ENCODE measurements at places on chromosomes 1 and 21.

GRCh38 chr21:31921079-31921478 lies 48.3 kb downstream of the HUNK start:
- DNase-seq, result no peak

- no peak for DNase-seq
These were observed 67.3 kb upstream of the ADGRL2 start for GRCh38 chr1:81733480-81733879.

- DNase-seq, result no peak
These were observed 46.4 kb upstream of the DPT start for GRCh38 chr1:168775366-168775765.

- DNase-seq, result no peak
These were observed 126.9 kb upstream of the LMO4 start for GRCh38 chr1:87201768-87202167.

GRCh38 chr1:44235808-44236207 lies 22.5 kb downstream of the DMAP1 start:
- no peak for DNase-seq

GRCh38 chr21:27269644-27270043 lies 302.8 kb upstream of the ADAMTS5 start:
- no peak for DNase-seq

GRCh38 chr1:33805988-33806387 lies 57.9 kb upstream of the HMGB4 start:
- DNase-seq, result no peak

DNA sequence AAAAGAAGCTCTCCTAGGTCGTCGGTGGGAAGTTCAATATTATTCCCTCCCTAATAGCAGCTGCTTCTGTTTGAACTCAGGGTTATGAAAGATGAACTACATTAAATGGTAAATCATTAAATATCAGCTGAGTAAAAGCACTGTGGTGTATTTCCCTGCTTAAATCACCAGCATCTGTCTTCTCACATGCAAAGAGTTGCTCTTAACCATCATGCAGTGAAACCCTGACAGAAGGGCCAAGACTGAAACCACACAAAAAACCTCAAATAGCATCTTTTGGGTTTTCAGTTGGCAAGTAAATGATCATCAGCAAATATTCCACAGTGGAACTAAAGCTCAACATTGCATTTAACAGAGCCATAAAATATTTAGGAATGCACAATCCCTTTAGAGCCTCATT lies 380.0 kb upstream of the ADGRL2 start:
- DNase-seq, result no peak

GRCh38 chr1:107328087-107328486 lies 187.2 kb downstream of the NTNG1 start:
- no peak for DNase-seq

DNA sequence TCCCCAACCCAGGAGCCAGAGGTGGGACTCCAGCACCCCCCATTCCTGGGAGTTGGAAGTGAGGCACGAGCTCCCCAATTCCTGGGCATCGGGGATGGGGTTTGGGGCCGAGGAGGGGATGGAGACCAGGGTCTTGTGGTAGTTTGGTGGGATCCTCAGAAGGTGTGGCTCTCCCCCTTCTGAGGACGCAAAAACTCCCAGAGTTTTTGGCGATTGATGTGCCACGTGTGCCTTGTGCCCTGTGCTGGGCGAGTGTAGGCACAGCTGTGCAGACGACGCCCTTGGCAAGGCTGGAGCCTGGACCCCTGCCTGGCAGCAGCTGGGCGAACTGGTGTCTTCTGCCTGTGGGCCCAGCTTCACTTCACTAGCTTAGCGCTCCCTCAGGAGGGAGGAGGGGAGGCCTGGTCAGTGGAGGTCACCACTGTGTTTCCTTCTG lies 2.6 kb downstream of the GUK1 start:
- no peak for DNase-seq

DNA sequence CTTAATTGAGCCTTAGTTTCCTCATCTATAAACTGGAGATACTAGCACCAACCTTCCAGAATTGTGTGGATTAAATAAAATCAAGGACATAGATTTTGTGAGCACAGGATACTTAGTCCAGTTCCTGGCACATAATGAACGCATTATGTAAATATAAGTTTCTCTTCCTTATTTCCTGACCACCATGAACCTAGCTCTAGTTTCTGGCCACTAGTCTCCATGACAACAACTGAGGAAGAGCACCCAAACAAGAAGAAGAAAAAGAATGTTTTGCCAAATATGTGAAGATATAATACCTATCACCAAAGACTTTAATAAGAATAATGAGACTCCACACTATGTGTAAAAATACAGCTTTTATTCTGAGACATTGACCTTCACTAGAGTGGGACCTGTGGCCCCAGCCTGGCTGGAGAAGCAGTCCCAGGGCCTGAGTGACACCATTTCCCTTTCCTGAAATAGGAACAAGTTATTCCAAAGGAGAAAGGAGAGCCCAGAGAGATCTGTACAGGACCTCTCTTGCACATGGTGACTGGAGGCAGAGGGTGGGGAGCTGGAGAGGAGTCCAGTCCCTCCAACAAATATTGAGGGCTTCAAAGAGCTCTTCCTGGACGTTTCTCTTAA lies 940 bp upstream of the USF1 start:
- no peak for DNase-seq

DNA sequence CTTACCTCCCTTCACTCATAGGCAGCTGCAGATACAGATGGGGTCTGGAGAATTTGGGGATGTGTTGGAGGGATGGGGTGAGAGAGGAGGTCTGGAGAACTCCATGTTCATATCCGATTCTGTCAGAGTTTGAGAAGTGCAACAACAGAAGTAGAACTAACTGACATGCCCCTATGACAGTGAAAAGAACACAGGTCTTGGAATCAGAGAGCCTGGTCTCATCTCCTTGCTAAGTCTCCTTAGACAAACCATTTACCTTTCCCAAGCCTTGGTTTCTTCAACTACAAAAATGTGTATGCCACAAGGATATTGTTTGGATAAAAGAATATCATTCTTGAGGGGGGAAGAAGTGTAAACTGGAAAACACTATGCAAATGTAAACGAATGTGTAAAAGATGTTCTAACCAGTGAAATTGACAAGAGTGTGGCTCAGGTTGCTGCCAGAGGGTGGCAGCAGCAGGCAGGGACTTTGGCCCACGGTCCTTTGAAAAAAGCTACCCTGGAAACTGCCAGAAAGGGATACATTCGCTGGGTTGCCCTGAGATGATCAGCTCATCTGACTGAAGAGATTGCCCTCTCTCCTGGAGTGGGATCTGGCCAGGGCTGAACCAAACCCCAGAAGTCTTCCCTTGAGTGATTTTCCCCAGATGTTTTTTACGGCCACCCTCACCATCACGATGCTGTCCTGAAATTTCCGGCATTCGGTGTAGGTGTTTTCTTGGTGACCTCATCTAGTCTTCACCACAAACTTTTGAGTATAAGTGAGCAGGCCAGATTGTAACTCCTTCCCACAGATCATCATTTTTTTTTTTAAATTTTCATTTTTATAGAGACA lies 17.0 kb upstream of the CD2 start:
- DNase-seq, result peak; percentile 44

GRCh38 chr1:221636967-221637366 lies 104.9 kb downstream of the DUSP10 start:
- DNase-seq, result no peak

GRCh38 chr1:119743308-119743707 lies 25.4 kb downstream of the HMGCS2 start:
- no peak for DNase-seq

DNA sequence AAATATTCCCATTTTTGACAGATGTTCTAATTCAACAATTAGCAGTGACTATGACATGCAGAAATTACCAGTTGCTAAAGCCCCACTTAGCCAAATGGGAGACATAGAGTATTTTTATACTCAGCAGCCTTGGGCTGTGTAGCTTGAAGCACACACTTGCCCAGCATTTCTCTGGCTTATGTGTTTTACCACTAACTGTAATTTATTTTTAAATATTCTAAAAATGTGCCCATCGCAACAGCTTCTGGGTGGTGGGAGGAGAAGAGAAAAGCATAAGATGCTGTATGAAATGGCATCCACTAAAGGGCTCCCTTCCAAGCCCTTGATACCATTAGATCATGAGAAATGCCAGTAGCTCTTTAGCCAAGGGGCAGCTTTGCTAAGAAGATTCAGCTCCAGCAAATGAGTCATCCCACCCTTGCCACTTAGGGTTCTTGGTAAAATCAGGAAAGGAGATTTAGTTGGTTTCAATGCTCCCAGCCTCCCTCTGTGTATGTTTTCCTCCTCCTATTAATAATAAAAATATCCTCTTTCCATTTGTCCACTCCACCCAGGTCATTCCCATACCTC lies 462.7 kb upstream of the DEPDC1 start:
- DNase-seq, result no peak

DNA sequence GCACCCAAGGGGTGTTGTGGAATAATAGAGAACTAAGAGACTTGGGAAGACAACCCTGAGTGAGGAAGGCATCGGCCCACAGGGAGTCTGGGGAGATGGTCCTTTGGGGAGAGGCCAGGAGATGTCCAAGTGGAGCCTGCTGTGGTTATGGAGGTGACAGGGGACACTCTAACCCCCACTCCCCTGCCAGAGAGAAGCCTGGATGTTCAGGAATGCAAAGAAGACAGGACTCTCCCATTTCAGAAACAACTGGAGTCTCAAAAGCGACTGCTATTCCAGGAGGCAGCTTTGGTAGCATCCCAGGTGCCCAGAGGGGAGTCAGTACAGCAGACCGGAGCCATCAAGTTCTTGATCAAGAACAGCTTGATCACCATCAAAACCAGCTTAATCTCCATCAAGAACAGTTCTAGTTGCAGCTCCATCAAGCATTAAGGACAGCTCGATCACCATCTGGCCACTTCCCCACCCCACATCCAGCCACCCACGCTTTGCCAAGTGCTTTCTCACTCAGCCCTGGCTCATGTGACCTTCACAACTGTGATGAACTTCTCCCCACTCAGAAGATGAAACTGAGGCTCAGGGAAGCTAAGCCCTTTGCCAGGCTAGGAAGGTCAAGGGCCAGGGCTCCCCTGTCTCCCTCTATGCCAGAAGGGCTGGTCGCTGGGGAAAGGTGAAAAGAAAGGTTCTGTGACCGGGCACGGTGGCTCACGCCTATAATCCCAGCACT lies 743 bp downstream of the CD52 start:
- DNase-seq, result no peak

- DNase-seq, result no peak
These were observed 5.2 kb downstream of the PTAFR start for GRCh38 chr1:28171246-28171645.

DNA sequence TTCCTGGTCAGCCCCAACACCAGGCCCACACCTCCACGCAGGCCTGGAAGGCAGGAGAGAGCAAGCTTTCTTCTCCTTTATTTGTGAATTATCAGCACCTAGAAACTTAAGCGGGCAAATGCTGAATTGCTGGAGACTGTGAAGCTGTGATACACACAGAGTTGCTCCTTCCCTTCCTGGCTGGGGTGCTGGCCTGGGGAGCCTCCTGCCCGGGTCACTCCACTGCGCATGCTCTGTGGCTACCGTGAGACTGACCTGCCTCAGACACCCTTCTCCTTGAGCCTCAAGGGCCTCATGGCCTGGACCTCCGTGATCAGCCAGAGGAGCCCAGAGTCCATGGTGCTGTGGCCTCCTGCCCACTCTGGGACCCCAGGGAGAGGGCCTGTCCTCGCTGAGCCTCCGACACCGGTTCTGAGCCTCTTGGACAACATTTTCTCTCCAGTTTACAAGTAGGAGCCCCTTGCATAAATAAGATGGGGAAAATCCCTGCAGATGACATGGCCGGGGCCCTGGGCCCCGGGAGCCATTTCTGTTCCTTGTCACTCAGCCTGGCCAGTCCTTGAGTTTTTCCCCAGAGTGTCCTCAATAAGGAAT lies 18.0 kb downstream of the AGPAT3 start:
- DNase-seq, result no peak

GRCh38 chr21:32102426-32102825 lies 176.4 kb downstream of the MIS18A start:
- no peak for DNase-seq

- no peak for DNase-seq
These were observed 53.2 kb downstream of the RNF187 start for GRCh38 chr1:228540161-228540917.

GRCh38 chr1:218171302-218171893 lies 113.7 kb upstream of the RRP15 start:
- DNase-seq, result no peak

- DNase-seq, result no peak
These were observed 221.5 kb downstream of the GRIK1 start for GRCh38 chr21:29718081-29718815.

GRCh38 chr21:17295997-17296396 lies 216.8 kb upstream of the CXADR start:
- DNase-seq, result no peak

GRCh38 chr21:39637971-39638240 lies 25.2 kb downstream of the B3GALT5 start:
- DNase-seq, result no peak

GRCh38 chr1:84278905-84279304 lies 22.6 kb upstream of the SAMD13 start:
- DNase-seq, result no peak

DNA sequence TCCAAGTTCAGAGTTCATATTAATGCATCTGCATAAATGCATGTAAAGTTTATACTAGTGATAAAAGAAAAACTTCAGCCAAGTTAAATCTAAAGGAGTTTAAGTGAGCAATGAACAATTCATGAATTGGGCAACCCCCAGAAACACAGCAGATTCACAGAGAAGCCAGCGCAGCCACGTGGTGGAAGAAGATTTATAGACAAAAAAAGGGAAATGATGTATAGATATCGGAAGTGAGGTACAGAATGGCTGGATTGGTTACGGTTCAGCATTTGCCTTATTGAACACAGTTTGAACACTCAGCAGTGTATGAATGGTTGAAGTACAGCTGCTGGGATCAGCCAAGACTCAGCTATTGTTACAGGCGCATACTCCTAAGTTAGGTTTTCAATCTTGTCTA lies 5.7 kb downstream of the AK5 start:
- DNase-seq, result no peak

GRCh38 chr21:33067043-33067442 lies 2.9 kb upstream of the OLIG1 start:
- DNase-seq, result no peak

DNA sequence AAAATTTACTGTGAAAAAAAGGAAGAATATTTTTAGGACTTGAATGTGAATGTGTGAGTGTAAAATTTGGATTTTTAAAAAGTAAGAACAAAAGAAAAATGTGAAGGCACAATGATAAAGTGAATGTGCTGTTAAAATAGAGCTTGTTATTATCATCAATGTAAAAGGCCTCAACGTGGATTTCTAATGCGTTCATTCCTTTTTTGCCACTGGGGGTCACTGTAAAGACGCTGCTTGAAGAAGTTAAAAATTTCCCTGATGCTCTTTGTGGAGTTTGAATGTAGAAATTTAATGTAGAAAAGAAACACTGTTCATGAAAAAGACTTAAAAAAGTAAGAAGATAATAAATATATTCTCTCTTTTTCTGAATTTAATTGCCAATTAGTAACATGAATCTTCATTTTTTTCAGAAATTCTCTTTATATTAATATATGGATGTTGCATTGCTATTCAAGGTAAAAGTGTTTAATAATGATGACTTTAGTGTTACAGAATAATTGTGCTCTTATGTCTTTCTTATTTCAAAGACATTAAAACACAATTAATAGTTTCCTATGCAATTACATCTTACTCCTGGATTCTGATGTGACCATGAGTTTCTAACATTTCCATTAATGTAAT lies 161.5 kb downstream of the DNM3 start:
- no peak for DNase-seq
